Glutamatergic neuron (in vitro differentiated cells): ENCODE measurements at places on chromosomes 6 and 20.

DNA sequence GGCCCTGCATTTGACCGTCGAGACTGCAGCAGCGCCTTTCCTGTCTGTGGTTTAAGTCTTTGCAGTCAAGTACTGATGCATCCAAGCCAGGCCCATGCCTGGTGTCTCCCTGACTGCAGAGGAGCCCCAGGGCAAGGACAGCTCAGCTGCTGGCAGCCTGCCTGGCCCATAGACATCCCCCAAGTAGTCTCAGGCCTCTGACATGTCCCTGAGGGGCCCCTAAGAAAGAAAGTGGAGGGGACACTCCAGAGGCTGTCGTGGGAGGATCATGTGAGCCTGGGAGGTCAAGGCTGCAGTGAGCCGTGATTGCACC lies 18.0 kb downstream of the HRH3 start:
- H3K27me3 ChIP-seq, result peaks cover 2% of the 10 kb centered on the region
- peak; percentile 6 for DNase-seq
- no peak overlapping the region for H3K27ac ChIP-seq
- H3K4me1 ChIP-seq, result peaks cover 8% of the 10 kb centered on the region
- H3K4me3 ChIP-seq, result no peak overlapping the region

DNA sequence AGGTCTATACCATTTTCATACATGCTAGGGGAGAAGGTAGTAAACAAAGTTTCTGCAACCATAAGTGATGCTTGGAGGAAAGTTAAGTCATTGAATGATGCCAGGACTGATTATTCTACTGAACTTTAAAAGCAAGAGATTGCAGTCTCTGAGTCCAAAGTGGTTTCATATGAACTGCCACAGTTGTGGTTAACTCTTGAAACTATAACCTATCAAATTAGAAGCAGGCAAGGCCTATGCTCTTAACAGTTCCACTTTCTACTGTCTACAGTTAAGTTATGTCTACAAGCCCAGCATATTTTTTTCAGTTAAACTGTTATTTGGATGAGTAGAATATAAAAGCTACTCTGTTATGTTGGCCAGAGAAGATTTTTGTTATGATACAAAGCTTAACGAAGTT lies 326.5 kb upstream of the RUNX2 start:
- H3K4me3 ChIP-seq, result no peak overlapping the region
- no peaks in the 10 kb centered on the region for H3K4me1 ChIP-seq
- H3K27ac ChIP-seq, result no peak overlapping the region
- no peak for DNase-seq
- H3K36me3 ChIP-seq, result no peaks in the 10 kb centered on the region

DNA sequence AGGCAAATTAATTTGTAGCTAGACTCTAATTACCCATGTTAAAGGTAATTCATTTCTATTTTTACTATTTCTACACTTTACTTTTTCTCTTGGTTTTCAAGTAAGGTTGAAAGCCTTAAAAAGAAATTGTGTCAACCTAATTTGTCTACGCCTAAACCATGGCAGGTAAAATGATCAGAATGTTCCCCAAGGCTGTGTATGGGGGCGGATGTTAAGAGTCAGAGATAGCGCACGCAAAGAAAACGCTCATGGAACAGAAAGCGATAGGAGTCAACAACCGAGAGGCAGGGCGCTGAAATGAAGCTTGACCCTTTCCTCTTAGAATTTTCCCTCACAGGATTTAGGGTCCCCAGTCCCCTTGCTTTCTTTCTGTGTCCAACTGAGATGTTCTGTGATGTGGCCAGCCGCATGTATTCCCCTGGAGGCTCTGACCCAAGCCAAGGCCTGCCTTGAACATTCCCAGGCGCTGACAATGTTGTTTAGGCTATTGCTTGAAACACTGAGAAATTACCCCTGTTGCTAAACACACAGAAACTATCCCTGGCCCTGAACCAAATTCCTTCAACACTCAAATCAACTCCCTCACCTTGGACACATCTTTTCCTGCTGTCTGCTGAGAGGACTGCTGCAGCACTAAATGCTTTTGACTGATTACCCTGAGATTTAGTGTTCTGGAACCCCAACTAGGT lies 10.9 kb downstream of the PSMB1 start:
- no peak overlapping the region for H3K27ac ChIP-seq
- peaks cover 2% of the 10 kb centered on the region for H3K27me3 ChIP-seq
- H3K4me3 ChIP-seq, result no peak overlapping the region
- H3K36me3 ChIP-seq, result no peaks in the 10 kb centered on the region
- H3K4me1 ChIP-seq, result no peaks in the 10 kb centered on the region

- H3K4me1 ChIP-seq, result peaks cover 3% of the 10 kb centered on the region
- H3K4me3 ChIP-seq, result no peak overlapping the region
- peak; percentile 63 for DNase-seq
- peaks cover 9% of the 10 kb centered on the region for H3K27me3 ChIP-seq
- H3K36me3 ChIP-seq, result no peaks in the 10 kb centered on the region
These were observed 3.9 kb upstream of the SIGLEC1 start for GRCh38 chr20:3716195-3716834.

DNA sequence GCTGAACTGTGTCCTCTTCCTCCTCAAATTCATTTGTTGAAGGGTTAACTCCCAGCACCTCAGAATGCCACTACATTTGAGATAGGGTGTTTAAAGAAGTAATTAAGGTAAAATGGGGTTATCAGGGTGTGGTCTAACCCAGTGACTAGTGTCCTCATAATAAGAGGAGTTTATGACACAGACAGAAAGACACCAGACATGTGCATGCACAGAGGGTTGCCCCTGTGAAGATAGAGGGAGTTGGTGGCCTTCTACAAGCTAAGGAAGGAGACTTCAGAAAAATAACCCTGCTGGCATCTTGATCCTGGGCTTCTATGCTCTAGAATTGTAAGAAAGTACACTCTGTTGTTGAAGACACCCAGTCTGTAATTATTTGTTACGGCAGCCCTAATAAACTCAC lies 24.9 kb upstream of the EDN1 start:
- peaks cover 9% of the 10 kb centered on the region for H3K4me1 ChIP-seq
- no peaks in the 10 kb centered on the region for H3K36me3 ChIP-seq
- H3K27me3 ChIP-seq, result no peaks in the 10 kb centered on the region
- DNase-seq, result no peak
- H3K4me3 ChIP-seq, result no peak overlapping the region

GRCh38 chr6:32427218-32427617 lies 12.5 kb upstream of the HLA-DRA start:
- peaks cover 2% of the 10 kb centered on the region for H3K27me3 ChIP-seq
- no peaks in the 10 kb centered on the region for H3K36me3 ChIP-seq
- no peak for DNase-seq
- peaks cover 2% of the 10 kb centered on the region for H3K4me1 ChIP-seq
- no peak overlapping the region for H3K27ac ChIP-seq
- no peak overlapping the region for H3K4me3 ChIP-seq

- no peaks in the 10 kb centered on the region for H3K4me1 ChIP-seq
- no peak for DNase-seq
- peaks cover 4% of the 10 kb centered on the region for H3K36me3 ChIP-seq
- no peak overlapping the region for H3K27ac ChIP-seq
- H3K4me3 ChIP-seq, result no peak overlapping the region
These were observed 868.3 kb upstream of the FLRT3 start for GRCh38 chr20:15205719-15206118.

- DNase-seq, result no peak
- no peak overlapping the region for H3K27ac ChIP-seq
- no peaks in the 10 kb centered on the region for H3K27me3 ChIP-seq
- no peak overlapping the region for H3K4me3 ChIP-seq
- no peaks in the 10 kb centered on the region for H3K36me3 ChIP-seq
These were observed 119.0 kb downstream of the MCHR2 start for GRCh38 chr6:99875068-99875467.

GRCh38 chr20:22522701-22523100 lies 61.7 kb downstream of the FOXA2 start:
- H3K36me3 ChIP-seq, result no peaks in the 10 kb centered on the region
- no peaks in the 10 kb centered on the region for H3K4me1 ChIP-seq
- H3K4me3 ChIP-seq, result no peak overlapping the region
- DNase-seq, result no peak
- no peak overlapping the region for H3K27ac ChIP-seq

- no peak overlapping the region for H3K27ac ChIP-seq
- no peak overlapping the region for H3K4me3 ChIP-seq
- peaks cover 2% of the 10 kb centered on the region for H3K4me1 ChIP-seq
- H3K27me3 ChIP-seq, result no peaks in the 10 kb centered on the region
- H3K36me3 ChIP-seq, result no peaks in the 10 kb centered on the region
These were observed 97.0 kb upstream of the AGPAT4 start for GRCh38 chr6:161370880-161371279.

GRCh38 chr6:103672169-103672568 lies 1187.5 kb downstream of the HACE1 start:
- no peak for DNase-seq
- H3K36me3 ChIP-seq, result no peaks in the 10 kb centered on the region
- H3K27ac ChIP-seq, result no peak overlapping the region
- no peak overlapping the region for H3K4me3 ChIP-seq
- peaks cover 1% of the 10 kb centered on the region for H3K27me3 ChIP-seq

DNA sequence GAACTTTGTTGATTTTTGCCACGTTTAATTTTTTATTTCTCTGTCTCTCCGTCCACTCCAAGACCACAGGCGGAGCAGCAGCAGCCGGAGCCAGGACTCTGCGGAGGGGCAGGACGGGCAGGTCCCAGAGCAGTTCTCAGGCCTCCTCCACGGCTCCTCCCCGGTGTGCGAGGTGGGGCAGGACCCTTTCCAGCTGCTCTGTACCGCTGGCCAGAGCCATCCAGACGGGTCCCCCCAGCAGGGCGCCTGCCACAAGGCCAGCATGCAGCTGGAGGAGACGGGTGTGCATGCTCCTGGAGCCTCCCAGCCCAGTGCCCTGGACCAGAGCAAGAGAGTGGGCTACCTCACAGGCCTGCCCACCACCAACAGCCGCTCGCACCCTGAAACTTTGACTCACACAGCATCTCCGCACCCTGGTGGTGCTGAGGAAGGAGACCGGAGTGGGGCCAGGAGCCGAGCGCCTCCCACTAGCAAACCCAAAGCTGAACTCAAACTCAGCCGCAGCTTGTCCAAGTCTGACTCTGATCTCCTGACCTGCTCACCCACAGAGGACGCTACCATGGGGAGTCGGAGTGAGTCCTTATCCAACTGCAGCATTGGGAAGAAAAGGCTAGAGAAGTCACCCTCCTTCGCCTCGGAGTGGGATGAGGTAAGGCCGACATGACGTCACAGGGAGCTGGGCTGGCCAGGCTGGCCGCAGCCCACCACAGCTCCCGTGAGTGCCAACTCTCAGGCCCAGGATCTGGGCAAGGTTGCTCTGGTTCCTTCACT lies 123.5 kb downstream of the TCP11 start:
- no peak overlapping the region for H3K27ac ChIP-seq
- H3K36me3 ChIP-seq, result no peaks in the 10 kb centered on the region

GRCh38 chr6:160256445-160256844 lies 2.2 kb downstream of the SLC22A2 start:
- no peaks in the 10 kb centered on the region for H3K27me3 ChIP-seq
- no peaks in the 10 kb centered on the region for H3K36me3 ChIP-seq
- H3K4me1 ChIP-seq, result no peaks in the 10 kb centered on the region
- H3K4me3 ChIP-seq, result no peak overlapping the region

DNA sequence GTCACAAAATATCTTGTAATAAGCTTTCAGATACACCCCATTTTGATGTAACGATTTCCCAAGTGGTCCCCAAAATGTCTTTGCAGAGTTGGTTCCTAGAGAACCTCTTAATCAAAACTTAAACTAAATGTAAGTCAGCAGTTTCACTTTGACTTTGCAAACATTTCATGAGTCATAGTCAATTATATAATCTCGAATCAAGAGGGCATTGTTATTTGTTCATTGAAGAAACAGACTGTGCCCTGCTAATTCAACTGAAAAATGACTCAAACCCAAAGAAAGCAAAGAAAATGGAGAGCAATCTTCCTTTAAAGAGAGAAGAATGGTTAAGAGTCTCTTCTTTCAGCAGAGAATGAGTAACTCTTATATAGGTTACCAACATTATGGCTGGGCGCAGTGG lies 58.3 kb downstream of the IPCEF1 start:
- H3K4me1 ChIP-seq, result no peaks in the 10 kb centered on the region
- no peak overlapping the region for H3K27ac ChIP-seq
- no peaks in the 10 kb centered on the region for H3K27me3 ChIP-seq
- H3K36me3 ChIP-seq, result no peaks in the 10 kb centered on the region
- H3K4me3 ChIP-seq, result no peak overlapping the region
- no peak for DNase-seq

DNA sequence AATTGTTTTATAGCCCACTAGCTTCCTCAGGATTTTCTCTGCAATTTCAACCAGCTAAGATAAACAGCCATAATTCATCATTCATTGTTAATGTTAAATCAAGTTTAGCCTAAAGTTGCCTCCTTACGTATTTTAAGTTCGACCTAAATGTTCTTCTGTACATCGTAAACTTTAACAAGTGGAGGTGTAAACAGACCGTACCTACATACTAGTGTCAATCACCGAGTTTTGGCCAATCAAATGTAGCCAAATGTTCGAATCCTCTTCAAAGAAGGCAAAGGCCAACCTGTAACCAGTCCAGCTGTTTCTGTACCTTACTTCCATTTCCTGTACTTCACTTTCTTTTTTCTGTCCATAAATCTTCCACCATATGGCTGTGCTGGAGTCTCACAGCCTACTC lies 13.5 kb downstream of the MBOAT1 start:
- H3K36me3 ChIP-seq, result no peaks in the 10 kb centered on the region
- no peak overlapping the region for H3K27ac ChIP-seq
- no peak for DNase-seq
- H3K4me3 ChIP-seq, result no peak overlapping the region
- no peaks in the 10 kb centered on the region for H3K4me1 ChIP-seq

GRCh38 chr20:22338140-22338708 lies 246.1 kb downstream of the FOXA2 start:
- H3K4me1 ChIP-seq, result peaks cover 3% of the 10 kb centered on the region
- no peaks in the 10 kb centered on the region for H3K36me3 ChIP-seq
- DNase-seq, result no peak
- H3K27ac ChIP-seq, result no peak overlapping the region
- H3K4me3 ChIP-seq, result no peak overlapping the region

DNA sequence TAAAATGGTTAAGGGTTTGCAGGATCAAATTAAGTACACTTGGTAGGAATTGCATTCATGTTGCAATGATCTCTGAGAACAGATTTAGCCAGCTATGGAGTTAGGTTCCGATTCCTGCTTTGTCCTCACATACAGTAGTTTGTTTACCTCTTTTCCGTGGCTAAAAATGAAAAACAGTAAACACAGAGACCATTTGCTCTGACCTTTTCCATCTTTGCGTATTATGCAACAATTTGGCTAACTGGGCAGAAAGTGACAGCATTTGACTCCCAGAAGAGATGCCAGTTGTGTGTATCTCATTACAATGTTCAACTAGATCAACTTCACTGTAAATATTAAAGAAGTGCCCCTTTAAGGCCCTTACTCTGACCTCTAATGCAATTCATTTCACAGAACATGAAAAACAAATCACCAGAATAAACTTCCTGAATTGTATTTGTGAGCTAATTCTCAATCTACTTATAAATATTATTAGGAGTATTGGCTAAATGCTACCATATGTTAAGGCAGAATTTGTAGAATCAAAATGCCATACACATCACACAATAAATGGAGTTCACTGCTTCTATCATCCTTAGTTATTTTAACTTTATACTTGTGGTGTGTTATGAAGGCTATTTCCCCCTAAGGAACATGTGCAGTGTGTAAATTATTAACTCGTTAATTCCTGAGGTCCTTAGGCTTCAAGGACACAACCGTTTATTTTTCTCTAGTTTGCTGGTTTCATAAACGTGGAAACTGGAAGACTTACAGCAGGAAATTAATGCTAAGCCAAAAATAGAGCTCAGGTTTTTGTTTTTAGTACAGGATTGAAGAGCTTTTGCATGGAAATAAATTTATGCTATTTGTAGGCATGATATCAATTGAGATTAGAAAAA lies 380.7 kb upstream of the CITED2 start:
- H3K4me1 ChIP-seq, result peaks cover 4% of the 10 kb centered on the region
- no peak for DNase-seq
- no peaks in the 10 kb centered on the region for H3K36me3 ChIP-seq
- no peak overlapping the region for H3K27ac ChIP-seq
- H3K4me3 ChIP-seq, result no peak overlapping the region
